ENCODE measurements at places on chromosomes 2 and 18.

DNA sequence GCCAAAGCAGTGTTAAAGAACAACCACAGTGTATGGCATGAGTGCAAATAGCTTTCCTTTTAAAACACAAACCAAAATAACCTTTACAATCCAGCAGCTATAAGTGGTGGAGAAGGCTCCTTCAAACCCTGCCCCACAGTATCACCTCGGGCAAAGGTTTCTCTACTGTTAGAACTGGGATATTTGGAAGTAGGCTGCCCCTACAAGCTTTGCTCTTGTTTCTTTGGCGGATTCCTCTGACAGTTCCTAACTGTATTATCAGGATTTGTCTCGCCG lies 214.8 kb downstream of the ZNF521 start:
- DNase-seq = no peak

DNA sequence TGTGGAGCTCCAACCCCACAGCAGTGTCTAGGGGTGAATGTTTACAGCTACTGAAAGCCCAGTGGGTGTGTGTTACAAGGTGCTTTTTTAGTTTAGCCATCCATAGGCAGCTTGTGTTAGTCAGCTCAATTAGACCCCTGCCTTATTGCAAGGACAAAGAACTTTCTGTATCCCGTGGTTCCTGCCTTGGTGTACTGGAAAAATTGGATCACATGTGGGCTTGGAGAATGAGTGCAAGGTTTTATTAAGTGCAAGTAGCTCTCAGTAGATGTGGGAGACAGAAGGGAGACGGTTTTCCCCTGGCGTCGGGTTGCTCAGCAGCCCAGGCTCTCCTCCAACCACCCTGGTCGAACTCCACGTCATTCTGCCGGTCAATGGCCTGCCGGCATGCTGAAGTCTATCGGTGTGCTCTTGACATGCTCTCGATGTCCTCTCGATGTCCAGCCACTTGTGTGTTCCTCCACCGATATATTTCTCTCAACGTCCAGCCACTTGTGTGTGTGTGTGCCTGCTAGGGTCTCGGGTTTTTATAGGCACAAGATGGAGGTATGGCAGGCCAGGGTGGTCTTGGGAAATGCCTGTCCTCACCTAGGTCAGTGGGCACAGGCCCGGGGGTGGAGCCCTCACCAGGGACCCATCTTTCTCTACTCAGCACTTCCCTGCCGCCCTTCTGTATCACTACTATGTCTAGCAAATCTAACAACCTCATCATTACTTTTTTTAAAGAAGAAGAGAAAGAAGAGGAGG lies 13.8 kb downstream of the FANCL start:
- DNase-seq = no peak

DNA sequence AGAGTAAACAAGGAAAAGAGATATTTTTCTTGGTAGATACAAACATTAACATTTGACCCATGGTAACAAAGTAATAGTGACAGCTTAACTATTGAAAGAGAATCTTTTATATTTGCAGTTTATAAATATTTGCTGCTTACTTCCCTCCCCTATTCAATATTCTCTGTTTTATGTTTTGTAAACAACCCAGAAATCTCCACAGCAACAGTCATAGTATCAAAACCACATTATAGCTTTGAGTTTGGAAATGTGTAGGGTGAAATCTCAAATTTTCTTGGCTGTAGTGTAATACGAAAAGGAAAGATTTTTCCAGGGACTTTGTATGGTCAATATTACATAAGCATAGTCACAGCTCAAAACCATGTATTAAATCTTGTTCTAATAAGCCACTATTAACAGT lies 511.2 kb downstream of the METTL4 start:
- no peak for DNase-seq

DNA sequence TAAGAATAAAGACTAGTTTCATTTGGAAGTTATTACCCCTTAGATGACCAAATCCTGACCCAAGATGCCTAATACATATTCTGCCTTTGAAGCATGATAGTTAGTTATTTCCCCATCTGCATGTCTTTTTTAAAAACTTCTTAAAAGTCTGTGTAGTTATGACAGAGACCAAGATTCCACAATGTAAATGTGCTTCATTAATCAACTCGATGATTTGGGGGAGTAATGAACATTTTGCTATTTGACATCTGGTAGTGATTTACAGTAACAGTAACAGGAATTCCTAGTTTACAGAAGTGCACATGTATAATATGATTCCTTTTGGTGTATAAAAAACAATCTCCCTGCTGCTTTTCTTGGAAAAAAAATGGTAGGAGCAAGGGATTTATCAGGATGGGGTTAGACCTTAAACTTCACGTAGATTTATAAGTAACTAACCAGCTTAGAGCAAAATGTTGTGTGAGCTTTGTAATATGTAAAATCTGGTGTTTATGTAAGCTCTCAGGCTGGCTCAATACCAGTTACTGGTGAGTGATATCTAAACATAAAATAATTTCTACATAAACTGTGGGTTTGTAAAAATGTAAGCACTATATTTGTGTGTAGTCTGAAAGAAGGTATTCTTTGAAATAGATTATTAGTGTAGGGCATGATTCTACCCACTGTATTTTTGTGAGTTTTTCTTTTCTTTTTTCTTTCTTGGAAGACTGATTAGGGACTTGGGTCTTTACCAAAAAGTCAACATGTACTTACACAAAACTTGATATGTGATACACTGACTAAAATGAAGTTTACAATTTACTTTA lies 641.6 kb downstream of the EPHA4 start:
- DNase-seq = no peak

- DNase-seq = no peak
Observed at GRCh38 chr2:161992531-161992930, 81.5 kb downstream of the DPP4 start.

Measured in H54 (cell line).